ENCODE measurements at places on chromosomes 6 and 20.

GRCh38 chr20:39813190-39813829, 851.2 kb downstream of the DHX35 start:
- DNase-seq: no peak

DNA sequence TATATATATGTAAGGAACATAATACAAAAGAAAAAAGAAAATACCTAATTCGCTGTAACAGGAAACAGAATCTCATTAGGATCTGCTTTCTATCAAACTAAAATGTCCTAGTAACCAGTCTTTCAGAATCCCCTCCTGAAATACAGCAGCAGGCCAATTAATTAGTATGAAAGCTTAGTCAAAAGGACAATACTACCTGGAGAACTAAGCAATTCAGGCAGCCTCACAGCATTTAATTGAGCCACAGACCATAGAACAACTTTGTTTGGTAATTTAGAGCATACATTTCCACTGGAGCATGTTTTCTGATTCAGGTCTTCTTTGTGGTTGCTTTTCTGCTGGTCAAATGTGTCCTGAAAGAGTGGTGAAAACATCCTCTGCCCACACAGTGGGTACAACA, 516.0 kb downstream of the LMBRD1 start:
- no peak for DNase-seq

DNA sequence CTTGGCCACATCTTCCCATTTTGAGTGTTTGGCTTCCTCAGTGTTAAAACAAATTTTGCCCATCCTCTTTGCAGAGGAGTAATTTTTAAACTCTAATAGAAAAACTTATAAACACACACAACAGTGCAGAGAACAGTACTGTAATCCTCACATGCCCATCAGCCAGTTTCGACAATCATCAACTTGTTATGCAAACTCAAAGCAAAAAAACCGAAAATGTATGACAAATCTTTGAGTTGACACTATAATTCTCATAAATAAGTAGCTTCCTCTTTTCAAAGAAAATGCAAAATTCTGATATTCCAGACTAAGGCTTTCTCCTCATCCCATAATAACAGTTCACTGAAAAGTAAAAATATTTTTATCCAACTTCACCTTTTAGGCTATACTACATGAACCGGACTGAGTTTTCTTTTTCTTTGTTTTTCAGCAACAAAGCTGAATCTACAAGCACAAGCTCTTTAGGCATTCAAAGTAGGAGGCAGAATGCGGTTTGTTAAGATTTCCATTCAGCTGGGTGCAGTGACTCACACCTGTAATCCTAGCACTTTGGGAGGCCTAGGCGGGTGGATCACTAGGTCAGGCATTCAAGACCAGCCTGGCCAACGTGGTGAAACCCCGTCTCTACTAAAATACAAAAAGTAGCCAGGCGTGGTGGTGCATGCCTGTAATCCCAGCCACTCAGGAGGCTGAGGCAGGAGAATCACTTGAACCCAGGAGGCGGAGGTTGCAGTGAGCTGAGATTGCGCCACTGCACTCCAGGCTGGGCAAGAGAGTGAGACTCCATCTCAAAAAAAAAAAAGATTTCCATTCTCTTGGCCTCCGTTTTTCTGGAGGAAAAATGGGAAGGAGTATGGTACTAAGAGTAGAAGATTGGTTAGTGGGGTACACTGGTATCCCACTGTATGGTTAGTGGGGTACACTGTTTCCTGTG, 74.8 kb downstream of the GCNT2 start:
- DNase-seq: no peak

DNA sequence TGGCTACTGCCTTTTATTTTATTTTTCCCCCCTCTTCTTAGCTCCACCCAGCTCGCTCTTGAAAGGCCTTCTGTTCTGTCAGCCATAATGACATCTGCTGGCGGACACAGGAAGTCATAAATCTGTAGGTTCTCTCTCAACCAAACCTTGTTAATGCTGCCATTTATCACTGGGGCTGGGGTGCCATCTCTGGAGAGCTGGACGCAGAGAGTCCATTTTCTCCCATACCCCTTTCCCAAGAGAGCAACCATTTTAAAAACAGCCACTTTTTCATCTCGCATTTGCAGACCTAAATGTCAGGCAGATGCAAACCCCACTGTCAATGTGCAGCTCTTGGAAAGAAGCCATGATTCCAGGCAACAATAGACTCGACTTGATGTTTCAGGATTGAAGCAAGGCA, 13.0 kb upstream of the TSHZ2 start:
- DNase-seq: no peak

DNA sequence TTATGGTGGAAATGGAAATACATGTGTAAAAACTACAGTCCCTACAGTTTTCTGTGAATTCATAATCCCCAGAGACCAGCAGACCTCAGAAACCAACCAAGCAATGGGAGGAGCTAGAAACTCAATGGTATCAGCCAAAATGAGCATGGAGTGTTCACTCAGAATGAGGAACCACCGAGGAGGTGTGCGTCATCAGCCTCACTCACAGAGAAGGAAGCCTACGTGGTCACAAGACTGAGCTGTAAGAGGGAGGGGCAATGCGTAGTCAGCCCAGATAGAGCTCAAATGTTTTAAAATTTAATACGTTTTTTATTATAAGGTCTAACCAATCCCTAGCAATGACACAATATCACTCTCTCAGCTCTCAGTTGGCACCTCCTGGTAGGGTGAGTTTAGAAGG, 17.4 kb downstream of the MYLK4 start:
- DNase-seq: peak; percentile 78

DNA sequence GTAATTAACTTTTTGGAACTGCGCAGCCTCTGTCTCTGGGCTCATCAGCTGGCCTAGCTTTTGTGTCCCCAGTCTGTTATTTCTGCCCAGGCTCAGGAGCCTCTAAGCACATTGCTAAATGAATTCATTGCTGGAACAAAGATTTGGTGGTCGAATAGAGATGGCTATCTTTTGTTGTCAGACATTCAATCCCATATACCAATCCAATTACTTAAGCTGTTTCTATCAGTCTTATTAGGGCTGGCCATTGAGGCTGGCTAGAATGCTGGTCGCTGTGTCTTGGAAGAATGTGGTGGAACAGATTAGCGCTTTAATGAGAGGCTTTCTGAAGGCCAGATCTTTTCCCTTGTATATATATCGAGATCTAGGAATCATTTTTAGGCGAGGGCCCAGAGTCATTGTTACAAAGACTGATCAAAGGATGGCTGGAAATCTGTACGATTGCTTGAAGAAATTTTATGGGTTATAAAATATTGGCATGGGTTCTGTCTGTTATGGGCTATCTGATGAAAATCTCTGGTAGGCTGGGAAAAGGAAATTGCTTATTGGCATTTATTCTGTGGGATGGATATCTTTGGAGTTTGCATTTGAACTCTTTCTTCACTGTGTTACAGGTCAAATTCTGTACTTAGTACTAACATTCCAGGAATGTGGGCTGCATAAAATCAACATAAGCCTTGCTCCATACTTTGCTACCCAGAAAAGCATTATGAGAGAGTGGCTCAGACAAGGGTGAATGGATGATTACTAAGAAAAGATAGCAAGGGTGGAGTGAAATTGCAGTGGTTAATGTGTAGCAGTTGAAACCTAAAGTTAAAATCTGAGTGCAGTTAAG, 34.8 kb upstream of the JAG1 start:
- DNase-seq: no peak

DNA sequence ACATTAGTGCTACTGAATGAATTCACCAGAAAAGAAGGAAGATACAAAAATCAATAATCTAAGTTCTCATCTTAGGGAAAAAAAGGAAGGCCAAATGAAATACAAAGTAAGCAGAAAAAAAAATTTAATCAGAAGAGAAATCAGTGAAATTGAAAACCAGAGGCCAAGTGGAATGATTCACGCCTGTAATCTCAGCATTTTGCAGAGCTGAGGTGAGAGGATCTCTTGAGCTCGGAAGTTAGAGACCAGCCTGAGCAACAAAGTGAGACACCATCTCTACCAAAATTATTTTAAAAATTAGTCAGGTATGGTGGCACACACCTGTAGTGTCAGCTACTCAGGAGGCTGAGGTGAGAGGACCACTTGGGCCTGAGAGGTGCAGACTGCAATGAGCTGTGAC, 21.2 kb upstream of the ASF1A start:
- no peak for DNase-seq
